SW 1271 (cell line): ENCODE measurements at places on chromosomes 11 and 22.

GRCh38 chr11:48107188-48107704, 109.4 kb upstream of the OR4B1 start:
- DNase-seq: peak; percentile 72

GRCh38 chr11:44030996-44031395, 16.8 kb upstream of the ACCSL start:
- DNase-seq: no peak

DNA sequence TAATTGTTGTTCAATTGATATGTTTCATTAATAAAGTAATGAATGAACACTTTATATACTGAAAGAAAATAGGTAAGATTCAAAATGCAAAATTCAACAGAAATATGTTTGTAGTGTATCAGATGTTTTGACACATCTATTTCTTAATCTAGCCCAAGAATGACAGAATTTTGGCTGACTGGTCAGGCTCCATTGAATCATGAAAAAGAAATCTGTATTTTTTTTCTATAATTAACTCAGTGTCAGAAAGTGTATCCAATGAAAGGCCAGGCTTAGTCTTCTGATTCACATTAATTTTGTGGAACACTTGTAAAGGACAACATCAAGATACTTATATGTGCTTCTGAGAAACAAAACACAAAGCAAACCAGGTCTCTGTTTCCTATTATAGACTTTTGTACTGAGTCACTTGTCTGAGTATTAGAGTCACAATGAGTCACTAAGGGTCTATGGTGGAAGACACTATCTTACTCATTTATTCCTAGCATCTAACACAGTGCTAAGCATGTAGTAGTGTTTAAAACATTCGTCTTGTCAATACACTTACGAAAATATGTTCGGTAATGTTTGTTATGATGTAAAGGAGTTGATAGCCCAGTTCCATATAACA, 297.7 kb upstream of the CCDC90B start:
- DNase-seq: peak; percentile 3

DNA sequence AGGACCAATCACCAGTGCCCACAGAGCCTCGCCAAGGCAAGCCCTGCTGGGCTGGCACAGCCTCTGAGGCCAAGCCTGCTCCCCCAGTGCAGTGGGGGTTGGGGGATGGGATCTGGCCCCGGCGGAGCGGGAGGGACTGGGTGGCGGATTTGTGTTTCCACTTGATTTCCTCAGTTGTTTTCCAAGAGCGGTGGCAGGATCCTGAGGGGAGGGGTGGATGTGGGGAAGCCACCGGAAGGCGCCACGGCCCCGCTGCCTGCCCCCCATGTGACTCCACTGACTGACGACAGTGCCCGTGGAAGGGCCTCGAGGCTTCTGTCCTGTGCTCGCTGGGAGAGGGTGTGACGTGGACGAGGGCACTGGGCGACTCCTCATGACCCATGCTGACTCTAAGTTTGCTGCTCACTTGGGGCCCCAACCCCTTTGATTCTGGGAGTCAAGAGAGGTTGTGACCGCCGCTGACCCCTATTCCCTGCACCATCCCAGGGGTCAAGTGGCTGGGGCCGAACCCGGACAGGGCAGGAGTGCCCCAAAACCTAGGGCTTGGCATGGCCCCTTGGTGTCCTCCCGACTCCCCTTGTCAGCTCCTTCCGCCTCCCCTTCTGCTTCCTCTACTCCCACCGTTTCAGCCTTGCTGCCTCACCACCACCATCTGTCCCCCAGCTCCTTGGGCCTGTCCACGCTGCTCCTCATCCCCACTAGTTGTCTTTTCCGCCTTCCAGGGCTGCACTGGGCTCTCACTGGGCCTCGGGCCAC, 23.5 kb upstream of the PICK1 start:
- no peak for DNase-seq

DNA sequence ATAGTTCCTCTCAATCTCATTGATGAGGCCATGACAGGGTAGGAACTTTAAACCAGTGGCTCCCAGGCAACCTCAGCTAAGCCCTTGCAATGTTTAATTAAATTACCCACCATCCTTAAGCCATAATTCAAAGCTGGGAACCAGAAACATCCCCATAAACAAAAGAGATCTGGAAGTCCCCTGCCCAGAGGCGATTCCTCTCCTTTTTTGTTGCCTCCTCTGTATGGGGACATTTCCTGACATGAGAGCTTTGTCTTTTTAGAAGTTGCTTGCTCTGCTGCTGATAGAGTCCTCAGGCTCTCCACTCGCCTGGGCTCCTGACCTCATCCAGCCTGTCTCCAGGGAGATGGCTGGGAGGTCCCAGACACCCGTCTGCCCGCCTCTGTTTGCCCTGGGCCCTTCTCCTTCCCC, 3.2 kb downstream of the DTX4 start:
- no peak for DNase-seq

- DNase-seq: no peak
Measured at GRCh38 chr11:78379039-78379670, 38.5 kb downstream of the GAB2 start.

- DNase-seq: no peak
Measured at GRCh38 chr11:98137437-98137836, 883.3 kb upstream of the CNTN5 start.

GRCh38 chr11:2564588-2565425, 120.0 kb downstream of the KCNQ1 start:
- DNase-seq: no peak

DNA sequence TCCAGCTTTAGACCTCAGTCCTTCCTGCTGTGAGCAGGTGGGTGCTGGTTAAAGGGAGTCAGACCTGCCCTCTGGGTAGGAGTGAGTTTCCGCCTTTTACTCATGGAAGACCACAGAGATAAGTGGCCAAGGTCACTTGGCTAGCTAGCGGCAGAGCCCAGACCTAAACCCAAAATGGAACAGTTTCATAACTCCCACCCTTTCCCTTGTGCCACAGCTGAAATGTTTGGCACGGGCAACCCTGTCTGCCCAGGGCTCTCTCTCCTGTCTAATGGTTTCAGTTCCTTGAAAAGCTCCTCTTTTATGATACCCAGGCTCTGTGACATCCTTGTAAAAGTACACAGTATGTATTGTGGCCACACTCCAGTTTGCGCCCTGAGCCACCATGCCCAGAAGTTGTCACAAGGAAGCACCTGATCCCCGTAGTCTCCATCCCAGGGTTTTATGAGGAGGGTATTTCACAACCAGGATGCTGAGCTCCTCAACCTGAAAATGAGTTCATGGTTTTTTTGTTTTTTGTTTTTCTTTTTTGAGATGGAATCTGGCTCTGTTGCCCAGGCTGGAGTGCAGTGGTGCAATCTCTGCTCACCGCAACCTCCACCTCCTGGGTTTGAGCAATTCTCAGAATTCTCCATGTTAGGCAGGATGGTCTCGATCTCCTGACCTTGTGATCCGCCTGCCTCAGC, 5.1 kb downstream of the MB start:
- DNase-seq: no peak

- DNase-seq: no peak
Measured at GRCh38 chr22:19714312-19715187, at the start of gene SEPTIN5. TSS of gene SEPTIN5 (plus strand) at chr22:19714503. CDS start at chr22:19714589, 86 bp downstream.

DNA sequence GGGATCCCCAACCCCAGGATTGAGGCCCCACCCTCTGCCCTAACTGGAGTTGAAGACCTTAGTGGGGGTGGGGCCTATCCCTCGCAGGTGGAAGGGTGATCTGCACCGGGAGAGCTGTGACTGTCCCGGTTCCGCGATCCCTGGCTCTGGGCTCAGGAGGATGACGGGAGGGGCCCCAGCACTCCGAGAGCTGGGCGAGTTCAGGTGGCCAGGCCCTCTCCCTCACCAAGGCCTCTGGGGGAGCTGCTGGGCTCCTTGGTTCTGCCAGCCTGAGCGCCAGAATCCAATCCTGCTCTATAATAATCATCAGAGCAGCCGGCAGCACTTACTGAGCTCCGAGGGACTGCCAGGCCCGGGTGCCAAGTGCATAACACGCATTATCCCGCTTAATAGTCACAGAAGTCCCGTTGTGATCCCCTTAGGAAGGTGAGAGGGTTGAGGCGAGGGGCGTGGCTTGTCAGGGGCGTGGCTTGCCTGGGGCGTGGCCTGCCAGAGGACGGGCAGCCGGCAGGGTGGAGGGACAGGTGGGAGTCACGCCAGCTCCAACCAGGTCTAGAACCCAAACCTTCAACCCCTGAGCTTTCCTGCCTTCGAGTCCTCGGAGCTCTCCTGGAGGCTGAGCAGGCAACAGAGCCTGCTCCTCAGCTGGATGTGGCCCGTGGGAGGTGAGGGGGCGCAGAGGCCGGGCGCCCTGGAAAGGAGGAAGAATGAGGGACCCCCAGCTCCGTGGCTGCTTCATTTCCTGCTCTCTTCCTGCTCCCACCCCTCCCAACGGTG, 7.3 kb upstream of the SYT7 start:
- DNase-seq: no peak

- DNase-seq: no peak
Measured at GRCh38 chr11:59180168-59180776, 8.3 kb downstream of the DTX4 start.

DNA sequence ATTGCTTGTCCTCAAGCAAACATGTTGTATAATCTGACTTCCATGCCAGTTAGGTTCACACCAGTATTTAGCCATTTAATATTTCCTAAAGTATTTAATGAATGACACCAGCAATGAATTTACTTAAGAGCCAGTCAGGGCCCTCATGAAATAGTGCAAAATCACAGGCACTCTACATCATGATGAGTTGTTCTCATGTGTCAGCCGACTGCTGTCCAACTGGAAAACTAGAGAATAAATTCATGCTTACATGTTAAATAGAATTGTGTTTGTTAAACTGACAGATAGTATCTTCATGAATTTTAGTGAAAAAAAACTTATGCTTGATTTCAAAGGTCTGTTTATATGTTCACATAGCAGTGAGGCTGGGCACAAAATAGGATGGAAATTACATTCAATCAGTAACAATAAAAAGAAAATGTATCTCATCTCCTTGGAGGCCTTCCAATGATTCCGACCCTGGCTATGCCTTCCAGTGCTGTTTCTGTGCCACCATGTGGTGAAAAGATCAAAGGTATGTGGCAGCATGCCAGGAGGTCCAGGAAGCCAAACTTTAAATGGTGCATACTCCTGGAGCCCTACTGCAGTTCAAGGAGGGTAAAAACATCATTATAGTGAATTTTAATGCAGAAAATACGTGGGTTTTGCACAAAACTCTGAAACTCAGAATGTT, 45.2 kb downstream of the CTSC start:
- peak; percentile 25 for DNase-seq

DNA sequence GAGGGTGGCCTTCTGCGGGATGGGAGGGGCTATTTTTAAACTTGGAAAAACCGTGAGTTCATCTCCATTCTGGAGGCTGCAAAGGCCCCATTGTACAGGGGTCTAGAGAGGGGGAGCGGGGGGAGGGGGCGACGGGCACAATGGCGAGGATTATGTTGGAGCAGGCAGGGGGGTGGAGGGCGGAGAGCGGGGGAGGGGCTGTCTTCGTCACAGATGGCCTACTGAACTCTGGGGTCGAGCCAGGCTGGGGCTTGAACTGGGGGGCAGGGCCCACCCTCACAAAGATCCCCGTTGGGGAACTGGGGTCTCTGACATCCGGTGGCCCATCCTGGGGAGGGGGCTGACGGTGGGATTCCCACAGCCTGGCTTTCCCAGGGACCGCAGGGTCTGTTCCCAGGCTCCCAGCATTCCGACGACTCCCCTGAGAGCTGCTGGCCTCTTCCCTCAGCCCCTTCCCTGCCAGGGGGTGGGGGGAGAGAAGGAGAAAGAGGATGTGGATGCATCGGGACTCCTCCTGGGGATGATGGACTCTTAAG, 3.4 kb upstream of the MCAM start:
- DNase-seq: no peak

DNA sequence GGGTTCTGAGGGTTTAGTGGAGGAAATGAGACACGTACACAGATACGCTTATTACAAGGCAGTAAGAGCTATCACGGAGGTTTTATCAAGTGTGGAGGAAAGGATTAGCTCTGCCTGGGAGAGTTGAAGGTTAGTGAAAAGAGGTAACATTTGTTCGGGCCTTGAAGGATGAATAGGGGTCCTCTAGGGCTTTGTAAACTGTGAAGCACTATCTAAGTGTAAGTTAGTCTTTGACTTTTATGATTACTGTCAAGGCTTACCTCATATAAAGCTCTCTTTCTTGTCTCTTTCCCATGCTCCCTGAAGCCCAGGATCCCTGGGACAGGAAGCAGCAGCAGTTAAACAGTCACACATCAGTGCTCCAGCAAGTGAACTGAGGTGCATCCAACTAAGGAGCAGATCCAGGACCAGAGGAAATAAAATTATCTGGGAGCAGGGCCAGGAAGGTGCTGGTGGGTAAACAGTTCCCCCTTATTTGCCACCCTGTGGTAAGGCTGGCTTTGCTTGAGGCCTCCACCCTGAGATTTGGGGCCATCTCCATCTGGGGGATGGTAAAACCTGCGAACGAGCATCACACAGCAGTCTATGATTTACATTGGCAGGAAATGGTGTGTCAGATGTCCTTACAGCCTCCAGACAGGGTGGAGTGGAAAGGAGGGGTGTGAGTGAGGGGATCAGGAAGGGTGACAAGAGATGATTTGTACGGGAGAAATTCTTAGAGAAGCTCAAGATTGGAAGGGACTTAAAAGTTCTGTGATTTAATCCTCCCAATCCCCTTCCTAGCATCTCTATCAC, 27.2 kb downstream of the GVQW3 start:
- DNase-seq: no peak

GRCh38 chr11:2741377-2742131, 41.8 kb upstream of the KCNQ1OT1 start:
- DNase-seq: no peak

- DNase-seq: no peak
Measured at GRCh38 chr11:46526216-46527215, 67.3 kb downstream of the AMBRA1 start.

DNA sequence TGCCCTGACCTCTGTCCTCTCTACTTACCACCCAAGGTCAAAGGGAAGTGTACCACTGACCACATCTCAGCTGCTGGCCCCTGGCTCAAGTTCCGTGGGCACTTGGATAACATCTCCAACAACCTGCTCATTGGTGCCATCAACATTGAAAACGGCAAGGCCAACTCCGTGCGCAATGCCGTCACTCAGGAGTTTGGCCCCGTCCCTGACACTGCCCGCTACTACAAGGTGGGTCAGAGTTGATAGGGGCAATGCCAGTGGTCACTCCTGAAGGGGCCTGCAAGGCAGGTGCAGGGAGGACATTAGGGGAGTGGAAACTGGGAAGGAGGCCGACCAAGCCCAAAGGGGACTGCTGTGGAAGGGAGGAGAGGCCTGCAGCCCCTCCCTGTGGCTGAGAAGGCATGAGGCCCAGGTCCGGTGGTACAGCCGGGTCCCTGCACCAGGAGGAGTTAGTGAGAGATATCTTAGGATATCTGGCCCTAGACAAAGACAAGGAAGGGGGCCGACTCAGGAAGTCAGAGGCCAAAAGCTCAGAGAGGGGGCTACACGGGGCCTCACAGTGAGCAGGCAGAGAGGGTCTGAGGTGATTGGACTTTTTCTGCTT, 17.9 kb downstream of the POLR3H start:
- DNase-seq: peak; percentile 7

- DNase-seq: no peak
Measured at GRCh38 chr11:57979532-57980079, 44.1 kb upstream of the OR9Q1 start.

DNA sequence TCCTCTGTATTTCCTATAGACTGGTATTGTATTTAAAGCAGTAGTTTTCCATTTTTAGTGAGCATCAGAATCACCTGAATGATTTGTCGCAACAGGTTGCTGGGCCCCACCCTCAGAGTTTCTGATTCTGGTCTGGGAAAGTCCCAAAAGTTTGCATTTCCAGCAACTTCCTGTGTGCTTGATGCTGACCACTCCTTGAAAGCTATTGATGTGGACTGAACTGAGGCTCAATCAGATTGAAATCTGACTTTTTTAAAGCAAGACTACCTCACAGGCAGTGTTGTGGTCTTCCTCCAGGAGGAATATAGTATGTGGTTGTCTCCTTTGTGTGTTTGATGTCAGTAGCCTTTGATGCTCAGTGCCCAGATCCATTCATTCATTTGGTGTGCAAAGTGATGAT, 17.2 kb upstream of the MPZL2 start:
- DNase-seq: no peak
